ENCODE measurements at places on chromosomes 4 and X.

DNA sequence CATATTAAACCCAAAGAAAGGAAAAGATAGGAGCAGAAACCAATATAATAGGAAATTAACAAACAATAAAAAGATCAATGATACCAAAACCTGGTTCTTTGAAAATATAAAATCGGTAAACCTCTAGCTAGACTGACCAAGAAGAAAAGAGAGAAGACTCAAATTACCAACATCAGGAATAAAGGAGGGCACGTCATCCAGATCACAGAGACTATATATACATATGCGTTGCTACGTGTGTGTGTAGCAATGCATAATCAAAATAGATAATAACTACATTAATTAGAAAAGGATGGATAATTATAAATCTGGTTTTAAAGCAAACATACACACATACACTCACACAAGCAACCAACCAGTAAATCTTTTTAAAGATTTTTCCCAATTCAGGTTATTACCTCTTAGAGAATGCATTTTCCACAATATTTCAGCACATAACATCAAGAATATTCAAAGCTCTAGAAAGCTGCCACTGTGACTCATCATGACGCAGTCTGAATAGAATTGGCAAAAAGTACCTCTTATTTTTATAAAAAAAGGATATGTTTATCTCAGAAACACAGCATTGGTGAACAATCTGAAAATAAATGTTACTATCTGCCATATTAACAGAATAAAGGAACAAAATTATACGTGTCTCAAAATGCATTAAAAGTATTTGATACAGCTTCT is 41.4 kb upstream of the USP9X start:
- no peak for DNase-seq

DNA sequence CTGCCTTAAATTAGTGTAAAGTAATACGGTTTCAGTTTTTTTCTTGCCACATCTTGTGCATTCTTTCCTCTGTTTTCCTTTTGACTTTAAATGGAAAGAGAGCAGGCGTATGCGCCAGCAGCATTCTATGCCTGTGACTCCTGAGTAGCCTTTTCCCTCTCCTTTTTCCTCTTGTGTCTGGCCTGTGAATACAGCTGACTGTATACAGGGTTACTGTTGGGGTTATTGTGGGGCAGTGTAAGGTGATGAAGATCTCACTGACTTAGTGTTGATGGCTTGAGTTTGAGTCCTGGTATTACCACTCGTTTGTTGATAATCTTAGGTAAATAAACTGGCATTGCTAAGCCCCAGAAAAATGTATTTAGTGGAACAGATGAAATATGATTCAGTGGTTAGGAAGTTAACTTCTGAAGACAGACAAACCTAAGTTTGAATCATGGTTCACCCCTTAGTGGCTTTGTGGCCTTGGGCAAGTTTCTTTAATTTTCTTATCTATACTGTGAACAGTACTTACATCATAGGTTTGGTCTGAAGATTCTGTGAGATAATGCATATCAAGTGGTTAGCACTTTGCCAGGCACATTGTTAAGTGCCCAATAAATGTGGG is 105.1 kb downstream of the FNIP2 start:
- peak; percentile 95 for DNase-seq

DNA sequence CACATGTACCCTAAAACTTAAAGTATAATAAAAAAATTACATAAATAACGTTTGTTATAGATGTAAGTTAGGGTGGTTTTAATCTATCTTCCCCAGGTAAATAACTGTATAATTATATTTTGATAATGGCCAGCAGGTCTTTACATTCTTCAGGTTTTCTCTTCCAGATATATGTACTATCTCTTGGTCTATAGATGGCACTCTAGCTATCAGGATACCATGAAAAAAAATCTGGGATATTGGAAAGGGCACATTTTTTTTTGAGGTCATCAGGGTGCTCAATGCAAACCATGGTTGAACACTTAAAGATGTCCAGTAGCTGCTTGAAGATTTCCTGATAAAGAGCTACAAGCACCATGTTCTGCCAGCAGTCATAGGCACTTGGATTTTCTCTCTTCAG is 15.6 kb upstream of the ADH4 start:
- DNase-seq, result no peak

- no peak for DNase-seq
Measured at GRCh38 chr4:179040259-179040658, 1598.0 kb upstream of the AGA start.

DNA sequence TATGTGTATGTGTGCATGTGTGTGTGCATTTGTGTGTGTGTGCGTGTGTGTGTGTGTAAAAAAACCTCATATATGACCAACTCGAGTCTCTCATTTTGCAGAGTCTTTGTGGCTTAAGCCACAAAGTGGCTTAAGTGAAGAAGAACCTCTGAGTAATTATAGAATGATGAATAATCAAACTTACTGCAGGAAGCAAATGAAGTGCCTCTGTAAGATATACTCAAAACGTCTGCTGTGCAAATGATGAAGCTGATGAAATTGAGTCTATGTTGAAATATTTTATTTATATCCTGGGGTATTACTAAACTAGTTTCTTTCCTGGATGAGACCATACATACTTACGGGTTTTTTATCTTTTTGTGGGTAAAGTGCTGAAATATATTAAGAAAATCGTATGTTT is 1198.7 kb downstream of the PCDH7 start:
- no peak for DNase-seq

GRCh38 chr4:14513471-14513870 is 488.8 kb upstream of the CPEB2 start:
- no peak for DNase-seq

GRCh38 chr4:183374950-183375555 is 52.8 kb upstream of the CLDN24 start:
- no peak for DNase-seq

- no peak for DNase-seq
Measured at GRCh38 chr4:150002561-150002960, 75.7 kb upstream of the DCLK2 start.

DNA sequence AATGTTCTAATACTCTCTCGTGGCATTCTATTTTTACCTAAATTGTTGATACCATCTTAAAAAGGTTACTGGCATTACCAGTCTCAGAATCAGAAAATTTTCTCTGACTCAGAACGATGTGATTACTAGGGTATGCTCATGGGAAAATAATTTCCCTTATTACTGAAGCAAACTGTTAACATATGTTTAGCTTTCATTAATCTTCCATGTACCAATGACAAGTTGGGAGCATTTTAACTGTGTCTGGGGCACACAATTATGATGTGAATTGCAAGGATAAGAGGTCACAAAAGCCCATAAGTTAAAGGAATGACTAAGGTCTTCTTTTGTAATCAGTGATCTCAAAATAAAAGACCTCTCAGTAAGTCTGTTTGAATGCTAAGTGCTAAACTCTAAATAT is 1254.6 kb downstream of the PCDH18 start:
- DNase-seq, result no peak

DNA sequence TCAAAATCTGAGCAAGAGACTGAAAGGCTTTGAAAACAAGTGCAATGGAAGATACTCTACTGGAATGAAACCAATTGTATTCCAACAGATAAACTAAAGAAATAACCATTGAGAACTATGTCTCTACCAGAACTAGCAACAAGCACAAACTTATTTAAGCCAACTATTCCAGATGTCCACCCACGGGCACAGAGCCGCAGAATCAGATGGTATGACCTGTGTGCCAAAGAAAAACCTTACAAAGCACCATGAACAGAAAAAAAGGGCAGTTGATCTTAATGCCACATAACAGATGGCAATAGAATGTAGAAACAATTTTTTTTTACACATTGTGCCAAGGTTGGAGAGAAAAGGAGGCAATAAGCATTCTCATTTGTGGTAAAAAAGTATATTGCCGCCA is 269.3 kb upstream of the ADGRL3 start:
- no peak for DNase-seq

DNA sequence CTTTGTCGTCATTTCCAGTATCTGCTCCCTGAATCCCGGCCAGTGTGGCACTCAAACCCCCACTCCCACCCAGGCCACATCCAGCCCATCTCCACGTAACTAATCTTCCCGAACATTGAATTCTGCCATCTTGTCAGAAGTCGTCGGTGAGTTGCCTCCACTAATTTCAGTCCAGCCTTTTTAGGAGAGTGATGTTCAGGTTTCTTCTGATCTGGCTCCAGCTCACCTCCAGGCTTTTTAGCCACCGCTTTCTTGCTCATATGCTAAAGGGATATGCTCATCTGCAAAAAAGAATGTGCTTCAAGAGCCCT is 1.3 kb downstream of the TMEM165 start:
- DNase-seq, result no peak

DNA sequence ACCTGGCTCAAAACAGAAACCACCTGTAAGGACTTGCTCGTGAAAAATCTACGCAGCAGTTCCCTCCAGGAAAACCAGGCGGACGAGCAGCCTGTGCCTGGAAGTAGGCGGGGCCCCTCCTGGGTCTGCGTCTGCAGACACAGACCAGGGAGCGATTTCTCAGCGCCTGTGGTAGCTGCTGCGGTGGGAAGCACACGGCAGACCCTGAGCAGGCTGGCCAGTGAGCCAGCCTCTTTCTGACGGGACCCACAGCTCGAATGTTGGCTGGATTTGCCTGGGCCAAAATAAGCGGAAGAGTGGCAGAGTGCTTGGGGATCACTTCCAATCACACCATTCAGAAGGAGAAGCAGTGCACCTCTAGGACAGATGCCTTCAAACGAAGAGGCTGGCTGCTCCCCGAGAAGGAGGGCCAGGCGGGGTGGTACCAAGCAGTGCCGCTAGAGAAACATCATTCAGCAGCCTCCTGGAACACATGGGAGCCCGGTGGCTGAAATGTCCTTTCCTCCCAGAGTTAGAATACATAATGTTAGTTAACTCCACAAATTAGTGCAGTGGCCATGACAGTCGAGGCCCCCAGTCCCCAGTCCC is 85.9 kb downstream of the GATB start:
- DNase-seq, result no peak

- DNase-seq, result no peak
Measured at GRCh38 chr4:168900080-168900479, 110.0 kb downstream of the CBR4 start.

DNA sequence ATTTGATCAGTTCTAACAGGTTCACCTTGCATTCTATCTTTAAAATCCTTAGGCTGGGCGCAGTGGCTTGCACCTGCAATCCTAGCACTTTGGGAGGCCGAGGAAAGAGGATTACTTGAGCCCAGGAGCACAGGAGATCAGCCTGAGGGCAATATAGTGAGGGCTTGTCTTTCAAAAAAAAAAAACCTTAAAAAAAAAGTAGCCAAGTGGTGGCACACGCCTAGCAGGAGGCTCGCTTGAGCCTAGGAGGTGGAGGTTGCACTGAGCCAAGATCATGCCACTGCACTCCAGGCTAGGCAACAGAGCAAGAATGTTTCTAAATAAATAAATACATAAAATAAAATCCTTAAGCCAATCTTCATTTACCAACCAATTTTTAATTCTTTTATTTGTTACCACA is 75.6 kb downstream of the PRSS12 start:
- no peak for DNase-seq

GRCh38 chr4:16268290-16268689 is 42.0 kb upstream of the TAPT1 start:
- DNase-seq, result no peak

- no peak for DNase-seq
Measured at GRCh38 chrX:151806967-151807540, 72.5 kb downstream of the CNGA2 start.

DNA sequence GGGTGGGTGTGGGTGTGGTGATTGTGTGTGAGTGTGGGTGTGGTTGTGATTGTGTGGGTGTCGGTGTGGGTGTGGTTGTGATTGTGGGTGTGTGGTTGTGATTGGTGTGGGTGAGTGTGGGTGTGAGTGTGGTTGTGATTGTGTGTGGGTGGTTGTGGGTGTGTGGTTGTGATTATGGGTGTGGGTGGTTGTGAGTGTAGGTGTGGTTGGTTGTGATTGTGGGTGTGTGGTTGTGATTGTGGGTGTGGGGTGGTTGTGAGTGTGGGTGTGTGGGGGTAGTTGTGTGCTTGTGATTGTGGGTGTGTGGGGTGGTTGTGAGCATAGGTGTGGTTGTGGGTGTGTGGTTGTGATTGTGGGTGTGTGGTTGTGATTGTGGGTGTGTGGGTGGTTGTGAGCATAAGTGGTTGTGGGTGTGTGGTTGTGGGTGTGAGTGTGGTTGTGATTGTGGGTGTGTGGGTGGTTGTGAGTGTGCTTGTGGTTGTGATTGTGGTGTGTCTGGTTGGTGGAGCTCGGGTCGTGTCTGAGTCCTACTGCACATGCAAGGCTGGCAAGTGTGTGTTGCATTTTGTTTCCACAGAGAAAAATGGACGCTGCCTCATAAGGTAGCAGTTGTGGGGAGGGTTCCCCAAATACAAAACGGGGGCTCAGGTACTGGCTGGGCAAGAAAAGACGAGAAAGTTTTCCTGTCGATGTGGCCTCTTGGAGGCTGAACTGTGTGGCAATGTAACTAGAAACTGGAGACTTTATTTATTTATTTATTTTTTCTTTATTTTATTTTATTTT is 116.7 kb downstream of the UBE2K start:
- DNase-seq, result no peak

DNA sequence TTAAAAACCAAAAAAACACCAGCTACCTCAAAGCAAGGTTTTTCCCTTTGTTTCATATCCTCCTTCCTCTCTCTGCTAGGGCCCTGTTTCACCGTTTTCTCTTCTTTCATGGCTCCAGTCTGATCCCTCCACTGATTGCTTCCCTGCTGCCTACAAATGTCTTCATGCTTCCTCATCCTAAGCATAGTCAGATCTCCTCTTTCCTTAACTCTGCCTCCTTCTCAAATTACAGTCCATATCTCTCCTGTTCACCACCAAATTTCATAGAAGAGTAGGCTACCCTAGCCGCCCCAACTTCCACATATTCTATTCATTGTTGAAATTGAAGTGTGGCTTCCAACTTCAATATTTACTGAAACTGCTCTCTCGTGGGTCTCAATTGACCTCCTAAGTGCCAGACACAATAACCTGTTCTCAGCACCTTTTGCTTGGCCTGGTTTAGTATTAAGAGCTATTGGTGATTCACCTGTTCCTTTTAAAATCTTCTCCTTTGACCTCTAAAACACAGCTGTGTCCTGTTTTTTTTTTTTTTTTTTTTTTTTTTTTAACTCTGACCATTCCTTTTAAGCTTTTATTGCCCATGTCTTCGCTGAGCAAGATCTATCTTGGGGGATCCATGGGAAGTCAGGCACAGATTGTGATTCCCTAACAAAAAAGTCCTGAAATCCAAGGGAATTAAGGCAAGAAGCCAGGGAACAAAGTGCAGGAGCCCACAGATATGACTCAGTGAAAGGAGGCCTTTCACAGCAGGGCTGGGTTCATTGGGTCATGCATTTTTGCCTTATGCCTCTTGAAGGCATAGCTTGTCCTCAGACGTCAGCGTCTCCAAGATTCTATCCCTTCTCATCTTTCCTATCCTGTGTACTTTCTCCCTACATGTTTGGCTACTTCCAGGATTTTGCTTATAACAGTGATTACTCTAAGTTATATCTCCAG is 85.4 kb downstream of the RPS3A start:
- peak; percentile 64 for DNase-seq

DNA sequence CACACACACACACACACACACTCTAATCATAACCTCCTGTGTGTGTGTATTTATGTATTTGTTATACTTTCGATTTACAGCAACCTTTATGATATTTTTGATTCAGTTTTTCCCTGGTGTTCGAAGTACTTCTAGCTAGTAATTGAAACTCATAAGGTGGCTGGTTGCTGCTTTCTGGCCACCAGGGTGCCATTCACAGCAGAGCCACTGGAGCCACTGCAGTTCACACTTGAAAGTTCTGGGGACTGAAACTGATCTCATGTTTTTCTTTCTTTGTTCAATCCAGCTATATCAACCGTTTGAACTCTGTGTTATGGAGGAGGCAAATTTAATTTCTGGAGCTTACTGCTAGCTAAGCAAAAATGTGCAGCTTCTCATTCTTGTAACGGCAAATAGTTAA is 419.4 kb downstream of the ADGRL3 start:
- DNase-seq, result no peak
